Motor neuron (in vitro differentiated cells): ENCODE measurements at places on chromosomes 1 and 21. TPM values are rescaled to one million over a fixed set of nuclear protein-coding genes. Genes with fewer than 3 reads are reported as not detected.
A peak's percentile ranks its signal among the peaks of the same experiment; 100 is the strongest.

Gene DNAH14
- total RNA-seq = 140 and 151 TPM in 2 replicates

Gene KRTAP13-2
- 0.29 TPM in 1 of 2 replicates, not detected in the other for total RNA-seq

Gene PRRC2C
- total RNA-seq = 78.3 and 85.3 TPM in 2 replicates

- no peak for ATAC-seq
Measured at GRCh38 chr1:164263540-164263939, 295.4 kb upstream of the PBX1 start.

Gene LDLRAD1
- total RNA-seq = 0.17 and 0.23 TPM in 2 replicates

GRCh38 chr1:214451596-214451995, 99.8 kb downstream of the PTPN14 start:
- ATAC-seq = peak; percentile 35

- ATAC-seq = peak; percentile 57
Measured at GRCh38 chr1:110084227-110085078, 14.0 kb upstream of the ALX3 start.

DNA sequence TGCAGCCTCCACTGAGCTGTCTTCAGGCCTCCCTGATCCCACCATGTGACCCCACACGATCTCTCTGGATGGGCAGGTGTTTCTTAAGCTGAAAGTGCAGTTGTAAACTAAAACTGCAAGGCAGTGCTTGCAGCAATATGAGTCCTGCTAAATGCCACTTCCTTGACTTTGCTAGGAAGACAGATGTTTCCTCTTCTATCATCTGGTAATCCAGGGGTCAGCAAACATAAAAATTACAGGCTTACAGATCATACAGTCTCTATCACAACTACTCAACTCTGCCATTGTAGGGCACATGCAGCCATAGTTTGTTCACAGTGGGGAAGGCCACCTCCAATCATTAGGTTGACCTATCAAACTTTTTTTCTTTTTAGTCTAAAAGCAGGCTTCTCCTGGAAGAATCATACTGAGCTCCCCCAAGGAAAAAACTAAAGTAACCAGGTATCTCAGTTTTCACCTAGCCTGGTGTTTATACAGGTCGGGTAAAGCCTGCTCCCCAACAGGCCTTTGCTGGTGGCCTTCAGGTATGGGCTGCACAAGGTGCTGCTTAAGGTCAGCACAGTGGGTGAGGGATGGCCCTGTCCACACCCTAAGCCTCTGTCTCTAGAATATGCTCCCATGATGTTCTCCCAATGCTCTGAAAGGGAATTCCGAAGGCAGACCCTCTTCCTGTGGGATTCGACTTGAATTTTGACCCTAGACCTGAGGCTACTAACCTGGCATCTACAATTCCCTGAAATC, 10.8 kb downstream of the ABCA4 start:
- no peak for ATAC-seq

DNA sequence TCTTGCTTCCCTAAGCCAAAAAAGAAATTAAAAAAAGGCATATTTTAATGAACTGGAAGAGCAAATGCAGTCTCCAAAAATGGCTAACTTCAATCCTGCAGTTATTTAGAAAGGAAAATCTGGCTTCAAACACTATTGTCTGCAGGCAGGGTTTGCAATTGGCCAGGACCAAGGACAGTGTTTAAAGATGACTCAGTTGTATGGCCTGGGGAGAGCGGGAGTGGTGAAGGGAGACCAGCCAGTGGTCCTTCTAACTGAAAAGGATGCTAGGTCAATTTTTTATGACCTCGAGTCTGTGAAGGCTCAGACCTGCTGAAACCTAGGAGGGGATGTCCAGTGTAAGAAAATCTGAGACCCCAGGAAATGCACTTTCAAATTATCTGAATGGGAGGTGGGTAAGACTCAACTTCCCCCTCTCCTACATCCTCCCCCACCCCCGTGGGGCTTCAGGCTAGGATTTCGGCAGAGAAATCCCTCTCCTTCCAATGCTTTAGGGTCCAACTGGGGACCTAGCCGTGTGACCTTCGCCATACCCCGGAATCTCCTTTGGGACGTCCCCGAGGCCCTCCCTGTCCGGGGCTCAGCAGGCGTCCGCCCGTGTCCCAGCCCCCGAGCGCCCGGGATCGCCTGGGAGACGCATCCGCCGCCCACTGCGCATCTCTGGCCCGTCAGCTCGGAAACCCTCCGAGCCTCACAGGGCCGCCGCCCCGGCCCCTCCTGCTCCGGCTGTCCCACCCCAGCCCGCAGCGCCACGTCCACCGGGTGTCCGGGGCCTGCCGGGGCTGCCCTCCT, 602 bp upstream of the RIMKLA start:
- peak; percentile 76 for ATAC-seq

Gene NCDN
- 43.2 and 47.6 TPM in 2 replicates for total RNA-seq

Gene CR2
- not detected in 2 replicates for total RNA-seq

Gene TMPRSS15
- total RNA-seq = 0.05 and 0.14 TPM in 2 replicates

Gene NTRK1
- 2.1 and 2.5 TPM in 2 replicates for total RNA-seq

GRCh38 chr1:228341450-228341813, 65.2 kb downstream of the TRIM11 start:
- ATAC-seq = no peak

Gene TTC22
- total RNA-seq = 0.41 and 0.47 TPM in 2 replicates

DNA sequence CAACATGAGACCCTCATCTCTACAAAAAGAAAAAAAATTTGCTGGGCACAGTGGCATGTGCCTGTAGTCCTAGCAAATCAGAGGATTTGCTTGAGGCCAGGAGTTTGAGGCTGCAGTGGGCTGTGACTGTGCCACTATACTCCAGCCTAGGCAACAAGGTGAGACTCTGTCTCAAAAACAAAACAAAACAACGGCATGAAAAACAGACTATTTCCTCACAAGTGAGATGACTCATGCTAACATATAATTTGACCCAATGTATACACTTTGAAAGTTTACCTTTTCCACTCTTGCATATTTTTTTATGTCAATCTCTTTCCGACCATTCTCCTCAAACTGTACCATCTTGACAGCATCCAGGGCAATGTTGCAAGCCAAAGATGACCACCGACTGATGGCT, 17.5 kb downstream of the CCT3 start:
- ATAC-seq = no peak

Gene ZNF683
- 0.48 and 0.61 TPM in 2 replicates for total RNA-seq

DNA sequence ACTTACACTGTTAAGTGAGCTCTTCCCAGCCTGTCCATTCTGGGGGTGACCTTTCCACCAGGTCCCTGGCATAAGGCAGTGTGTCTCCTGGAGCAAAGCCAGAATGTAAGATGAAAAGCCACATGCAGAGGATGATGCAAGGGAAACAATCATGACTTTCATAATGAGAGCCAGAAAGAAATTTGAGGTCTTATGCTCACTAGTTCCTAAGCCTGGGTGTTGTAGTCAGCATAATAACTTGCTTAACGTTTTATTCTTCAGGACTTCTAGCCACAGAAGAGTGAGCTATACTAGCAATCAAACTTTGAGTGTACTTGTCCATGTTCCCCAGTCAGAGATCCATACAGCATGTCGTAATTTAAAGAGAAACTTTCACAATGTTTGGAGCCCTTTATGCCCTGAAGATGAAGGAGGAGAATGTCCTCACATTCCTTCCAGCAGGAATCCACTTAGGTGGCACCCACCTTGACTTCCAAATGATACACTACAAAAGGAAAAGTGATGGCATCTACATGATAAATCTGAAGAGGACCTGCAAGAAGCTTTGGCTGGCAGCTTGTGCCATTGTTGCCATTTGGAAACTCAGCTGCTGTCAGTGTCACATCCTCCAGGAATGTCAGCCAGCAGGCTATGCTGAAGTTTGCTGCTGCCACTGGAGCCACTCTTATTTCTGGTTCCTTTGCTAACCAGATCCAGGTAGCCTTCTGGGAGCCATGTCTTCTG, 60.5 kb upstream of the FOXD3 start:
- no peak for ATAC-seq

DNA sequence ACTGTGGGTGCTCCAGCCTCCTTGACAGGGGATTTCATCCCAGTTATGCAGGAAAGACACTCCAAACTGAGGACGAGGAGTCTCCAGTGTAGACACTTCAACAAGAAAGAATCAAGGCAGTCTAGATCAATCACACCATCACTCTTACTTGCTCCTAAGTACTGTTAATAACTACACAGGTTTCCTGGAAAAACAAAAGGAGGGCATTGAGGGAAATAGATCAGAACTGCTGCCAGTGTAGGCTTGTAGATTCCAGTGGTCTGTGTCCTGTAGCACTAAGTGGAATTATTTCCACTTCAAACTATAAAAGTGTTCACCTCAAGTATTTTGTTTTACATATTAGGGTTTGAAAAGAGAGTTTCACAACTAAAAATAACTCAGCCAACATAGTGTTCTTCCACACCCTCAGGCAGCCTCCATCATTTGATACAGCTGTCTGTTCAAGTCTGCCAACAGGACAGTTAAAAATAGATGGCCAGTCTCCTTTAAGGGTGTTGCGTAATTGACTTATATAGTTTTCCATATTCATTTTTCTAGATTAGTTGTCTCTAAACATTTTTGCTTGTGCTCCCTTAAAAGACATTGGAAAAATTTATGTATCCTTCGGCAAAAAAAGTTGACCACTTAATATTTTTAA, 32.0 kb upstream of the AGL start:
- ATAC-seq = no peak

GRCh38 chr1:241842565-241842964, 5.4 kb upstream of the EXO1 start:
- no peak for ATAC-seq

DNA sequence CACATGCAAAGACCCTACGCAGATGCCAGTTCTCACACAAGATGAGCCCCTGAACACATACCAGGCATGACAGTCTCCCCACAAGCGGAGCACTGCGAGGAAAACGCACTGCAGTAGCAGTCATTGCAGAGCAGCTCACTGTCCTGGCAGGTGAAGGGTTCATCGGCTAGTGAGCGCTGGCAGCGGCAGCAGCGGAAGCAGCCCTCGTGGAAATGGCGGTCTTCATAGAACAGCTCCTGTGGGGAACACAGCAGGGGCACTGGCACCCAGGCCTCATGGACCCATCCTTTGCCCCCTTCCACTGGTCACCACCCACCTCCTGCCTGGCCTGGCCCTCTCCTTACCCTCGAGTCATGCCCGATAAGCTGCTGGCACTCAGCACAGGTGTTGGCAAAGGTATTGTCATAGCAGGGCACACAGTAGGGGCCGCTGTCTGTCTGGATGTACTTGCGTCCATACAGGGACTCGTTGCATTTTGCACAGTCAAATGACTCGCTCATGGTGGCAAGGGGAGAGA, 6.3 kb downstream of the FHL3 start:
- ATAC-seq = no peak

Gene MR1
- total RNA-seq = 18.6 and 18.9 TPM in 2 replicates

- ATAC-seq = peak; percentile 99
Measured at GRCh38 chr1:33060579-33061083, 20.3 kb upstream of the AZIN2 start.

DNA sequence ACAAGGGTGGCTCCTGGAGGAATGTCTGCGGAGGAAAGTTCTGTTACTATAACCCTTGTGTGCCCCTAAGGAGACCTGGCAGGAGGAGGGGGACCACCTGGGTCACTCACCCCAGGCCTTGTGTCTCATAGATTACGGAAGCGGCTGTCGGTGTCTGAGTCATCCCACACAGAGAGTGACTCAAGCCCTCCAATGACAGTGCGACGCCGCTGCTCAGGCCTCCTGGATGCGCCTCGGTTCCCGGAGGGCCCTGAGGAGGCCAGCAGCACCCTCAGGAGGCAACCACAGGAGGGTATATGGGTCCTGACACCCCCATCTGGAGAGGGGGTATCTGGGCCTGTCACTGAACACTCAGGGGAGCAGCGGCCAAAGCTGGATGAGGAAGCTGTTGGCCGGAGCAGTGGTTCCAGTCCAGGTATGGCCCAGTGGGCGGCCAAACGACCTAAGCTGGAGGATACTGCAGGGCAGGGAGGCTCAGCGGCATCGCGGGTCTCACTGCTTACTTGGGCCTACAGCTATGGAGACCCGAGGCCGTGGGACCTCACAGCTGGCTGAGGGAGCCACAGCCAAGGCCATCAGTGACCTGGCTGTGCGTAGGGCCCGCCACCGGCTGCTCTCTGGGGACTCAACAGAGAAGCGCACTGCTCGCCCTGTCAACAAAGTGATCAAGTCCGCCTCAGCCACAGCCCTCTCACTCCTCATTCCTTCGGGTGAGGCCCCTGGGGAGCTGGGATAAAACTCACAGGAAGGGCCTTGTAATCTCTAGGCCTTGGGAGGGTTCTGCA, 101.4 kb downstream of the PIK3R3 start:
- ATAC-seq = no peak

Gene C1orf53
- total RNA-seq = 7.6 and 7.7 TPM in 2 replicates

Gene S100A7
- not detected in 2 replicates for total RNA-seq

DNA sequence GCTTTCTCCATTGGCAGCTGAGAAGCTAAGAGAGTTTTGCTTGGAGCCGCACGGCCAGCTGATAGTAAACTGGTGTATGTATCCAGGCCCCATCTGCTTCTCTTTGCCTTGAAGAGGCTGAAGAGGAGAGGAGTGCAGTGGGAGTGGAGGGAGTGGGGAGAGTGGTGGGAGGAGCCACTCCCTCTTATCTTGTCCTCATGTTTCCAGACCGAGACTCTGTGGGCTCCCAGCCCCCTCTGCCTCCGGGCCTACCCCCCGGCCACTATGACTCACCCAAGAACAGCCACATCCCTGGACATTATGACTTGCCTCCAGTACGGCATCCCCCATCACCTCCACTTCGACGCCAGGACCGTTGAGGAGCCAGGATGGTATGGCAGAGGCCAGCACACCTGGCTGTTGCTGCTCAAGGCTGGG, 6.0 kb upstream of the LRRC71 start:
- no peak for ATAC-seq

Gene REN
- total RNA-seq = 0.16 TPM in 1 of 2 replicates, not detected in the other

Gene TP73
- 1.0 and 1.2 TPM in 2 replicates for total RNA-seq

GRCh38 chr1:176692431-176692830, 229.5 kb downstream of the PAPPA2 start:
- no peak for ATAC-seq

GRCh38 chr1:85438353-85438752, 26.6 kb downstream of the DDAH1 start:
- ATAC-seq = no peak

DNA sequence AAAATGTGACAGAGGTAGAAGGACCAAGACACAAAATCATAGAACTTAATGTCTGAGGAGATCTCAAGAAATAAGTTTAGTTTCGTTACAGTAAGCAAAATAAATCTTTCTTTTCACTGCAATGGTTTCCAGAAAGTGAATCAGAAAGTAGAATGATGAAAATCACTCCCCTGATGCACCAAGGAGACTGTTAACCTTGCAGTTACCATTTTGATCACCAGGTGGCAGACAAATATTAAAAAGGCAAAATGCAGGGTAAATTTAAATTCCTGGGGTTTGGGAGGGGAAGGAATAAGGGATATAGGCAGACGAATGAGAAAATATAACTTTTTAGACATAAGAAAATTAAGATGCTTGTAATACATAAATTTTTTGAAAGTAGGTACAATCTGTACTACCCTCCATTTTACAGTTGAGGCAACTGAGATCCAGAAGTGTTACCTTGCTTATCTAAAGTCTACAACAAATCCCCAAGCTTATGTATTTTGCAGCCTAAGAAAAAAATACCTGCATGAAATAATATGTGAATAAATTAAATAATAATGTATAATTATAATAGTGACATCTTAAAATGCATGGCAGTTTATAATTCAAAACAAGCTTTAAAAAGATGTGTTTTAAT, 253.2 kb downstream of the CRB1 start:
- no peak for ATAC-seq

Gene FALEC
- total RNA-seq = 4.1 TPM in 1 of 2 replicates, not detected in the other
